ENCODE measurements at places on chromosomes 12 and 14.

GRCh38 chr12:92639017-92639416 lies 63.8 kb upstream of the PLEKHG7 start:
- DNase-seq = no peak

GRCh38 chr14:91945751-91946621 lies 1.5 kb downstream of the FBLN5 start:
- no peak for DNase-seq

- DNase-seq = no peak
Observed at GRCh38 chr14:97688631-97689336, 891.6 kb downstream of the VRK1 start.

DNA sequence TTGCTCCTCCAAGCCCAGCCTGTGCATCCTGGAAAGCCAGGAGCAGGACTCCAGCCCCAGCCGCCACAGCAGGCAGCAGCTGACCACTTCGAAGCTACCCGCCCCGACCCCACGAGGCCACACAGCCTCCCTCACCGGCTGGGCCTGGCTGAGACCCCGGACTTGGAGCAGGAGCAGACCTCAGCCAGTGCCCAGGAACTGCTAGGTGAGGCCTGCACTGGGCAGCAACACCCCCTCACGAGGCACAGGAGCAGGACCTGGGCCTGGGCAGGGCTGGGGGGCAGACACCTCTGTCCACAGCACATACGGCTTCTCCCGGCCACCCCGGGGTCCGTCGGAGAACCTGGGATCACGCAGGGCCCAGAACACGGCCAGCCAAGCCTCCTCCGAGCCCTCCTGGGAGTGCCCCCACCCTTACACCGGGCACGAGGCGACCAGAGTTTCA lies 137.4 kb upstream of the C14orf180 start:
- DNase-seq = no peak

DNA sequence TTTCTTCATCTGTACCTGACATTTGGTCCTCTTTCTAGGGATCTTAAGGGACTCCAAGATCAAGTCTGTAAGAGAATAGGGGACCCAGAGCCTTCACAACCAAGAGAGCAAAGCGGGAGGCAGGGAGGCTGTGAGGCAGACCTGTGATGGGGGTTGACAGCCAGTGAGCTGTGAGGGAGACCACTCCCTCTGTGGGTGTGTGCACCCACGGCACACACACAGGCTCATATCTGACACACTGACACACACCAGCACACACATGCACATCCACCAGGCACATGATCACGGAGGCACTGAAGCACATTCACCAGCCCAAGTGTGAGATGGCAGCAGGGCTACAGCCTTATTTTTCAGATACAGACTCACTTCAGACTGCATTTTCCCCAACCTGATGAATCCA lies 55.2 kb downstream of the SPTB start:
- no peak for DNase-seq

DNA sequence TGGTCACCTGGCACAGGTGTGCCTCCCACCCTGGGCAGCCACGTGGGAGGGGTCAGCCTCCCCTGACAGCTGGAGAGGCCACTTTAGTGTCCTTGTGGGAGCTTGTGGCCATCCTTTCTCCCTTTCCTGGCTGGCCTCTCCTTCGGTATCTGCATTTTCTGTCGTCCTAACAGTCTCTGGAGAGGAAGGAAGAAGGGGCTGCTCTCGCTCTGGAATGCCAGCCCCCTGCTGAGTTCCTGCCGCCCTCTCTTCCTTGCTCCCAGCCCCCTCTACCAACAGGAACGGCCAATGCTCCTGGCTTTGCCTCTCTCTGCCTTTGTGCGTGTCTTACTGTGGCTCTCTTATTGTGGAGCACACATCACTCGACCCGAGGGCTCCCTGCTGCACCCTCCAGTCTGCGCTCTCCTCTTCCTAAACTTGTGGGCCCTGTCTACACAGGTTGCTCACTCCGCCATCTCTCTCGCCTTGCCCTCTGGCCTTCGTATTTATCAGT lies 70.8 kb downstream of the FBXL14 start:
- DNase-seq = no peak

DNA sequence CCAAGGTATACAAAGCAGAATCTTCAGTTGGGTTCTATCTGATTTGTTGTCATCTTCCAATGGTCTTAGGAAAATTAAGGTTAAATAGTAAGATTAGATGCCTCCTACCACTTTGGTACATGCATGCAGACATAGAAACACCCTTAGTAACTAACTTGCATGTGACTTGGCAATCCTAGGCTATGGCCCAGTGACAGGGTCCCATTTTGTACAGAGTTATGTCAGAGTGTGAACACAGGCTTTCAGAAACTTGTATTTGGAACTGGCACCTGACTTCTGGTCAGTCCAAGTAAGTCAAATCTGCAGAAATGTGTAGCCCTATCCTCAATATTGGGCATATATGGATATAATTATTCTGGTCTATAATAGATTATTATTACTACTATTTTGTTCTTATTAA lies 53.1 kb downstream of the DAD1 start:
- DNase-seq = no peak

- DNase-seq = no peak
Observed at GRCh38 chr14:55536204-55536708, 43.8 kb upstream of the KTN1 start.

- no peak for DNase-seq
Observed at GRCh38 chr12:121472150-121472905, 72.4 kb downstream of the RNF34 start.

DNA sequence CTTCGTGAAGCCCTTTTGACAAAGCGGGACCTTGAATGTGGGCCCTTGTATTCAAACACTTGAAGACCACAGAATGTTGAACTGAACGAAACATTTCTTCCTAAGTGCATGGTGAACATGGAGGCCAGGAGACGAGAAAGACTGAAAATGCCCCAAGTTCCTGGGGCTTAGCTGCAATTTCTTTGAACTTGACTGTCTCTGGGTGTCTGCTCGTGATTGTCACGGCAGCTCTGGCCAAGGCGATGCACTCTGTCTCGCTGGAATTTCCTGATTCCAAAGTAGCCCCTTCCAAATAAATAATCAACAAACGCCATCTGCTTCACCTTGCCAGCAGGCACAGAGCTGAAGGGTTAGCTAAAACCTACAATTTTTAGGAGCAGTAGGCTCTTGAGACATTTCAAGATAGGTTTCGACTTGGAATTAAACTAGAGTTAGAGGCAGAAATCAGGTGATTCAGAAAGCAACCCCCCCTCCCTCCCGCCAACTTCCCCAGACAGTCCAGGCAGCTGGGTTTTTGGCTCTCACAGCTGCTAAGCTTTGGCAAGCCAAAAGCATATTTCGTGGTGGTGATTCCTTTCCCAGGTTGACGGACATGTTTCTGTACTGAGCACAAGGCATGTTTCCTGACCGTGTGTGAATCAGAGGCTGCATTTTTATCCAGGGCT lies 13.5 kb upstream of the IRF2BPL start:
- no peak for DNase-seq

- DNase-seq = no peak
Observed at GRCh38 chr12:87363497-87364084, 665.6 kb downstream of the C12orf50 start.

- no peak for DNase-seq
Observed at GRCh38 chr14:71726580-71727021, 205.6 kb upstream of the RGS6 start.

DNA sequence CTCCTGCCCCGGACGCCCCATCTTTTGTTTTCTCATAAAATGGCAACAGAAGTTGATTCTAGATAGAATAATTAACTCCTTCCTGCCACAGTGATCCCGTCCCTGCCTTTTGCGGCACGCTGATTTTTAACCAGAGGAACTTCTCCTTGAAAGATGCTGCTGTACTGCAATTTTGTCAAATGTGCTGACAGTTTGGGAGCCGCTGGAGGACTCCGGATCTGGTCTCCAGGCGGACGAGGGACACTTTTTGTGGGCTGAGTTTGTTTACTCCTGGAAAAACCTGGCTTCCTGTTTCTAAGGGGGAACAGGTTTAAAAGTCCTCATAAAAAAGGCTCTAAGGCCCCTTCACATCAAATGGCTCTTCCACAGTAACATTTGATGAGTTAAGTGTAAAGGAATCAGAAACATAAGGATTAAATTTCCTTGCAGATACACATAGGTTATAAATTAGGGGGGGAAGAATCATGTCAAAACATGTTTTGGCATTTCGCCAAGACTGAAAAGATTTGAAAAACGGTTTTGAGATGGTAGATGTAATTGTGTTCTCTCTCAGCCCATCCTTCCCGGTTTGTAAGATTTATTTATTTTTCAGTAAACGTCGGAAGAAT lies 15.5 kb downstream of the FZD10 start:
- DNase-seq = no peak

DNA sequence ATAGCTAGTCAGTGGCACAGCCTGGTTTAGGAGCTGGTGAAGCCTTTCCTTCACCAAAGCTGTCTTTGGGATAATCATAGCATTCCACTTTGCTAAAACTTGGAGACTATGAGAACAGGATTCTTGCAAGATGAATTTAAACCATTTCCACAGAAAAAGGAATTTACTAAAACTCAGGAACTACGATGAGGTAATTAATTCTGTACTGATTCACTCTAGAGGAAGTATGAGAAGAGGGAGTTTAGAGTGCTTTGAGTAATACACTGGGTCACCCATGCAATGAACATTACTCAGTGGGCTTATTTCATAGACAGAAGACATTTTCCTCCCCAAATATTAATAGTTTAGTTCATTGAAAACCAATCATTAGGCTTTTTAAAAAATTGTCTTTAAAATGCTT lies 73.0 kb downstream of the RMST start:
- no peak for DNase-seq

GRCh38 chr14:35806006-35806907 lies 2.8 kb downstream of the RALGAPA1 start:
- DNase-seq = no peak

DNA sequence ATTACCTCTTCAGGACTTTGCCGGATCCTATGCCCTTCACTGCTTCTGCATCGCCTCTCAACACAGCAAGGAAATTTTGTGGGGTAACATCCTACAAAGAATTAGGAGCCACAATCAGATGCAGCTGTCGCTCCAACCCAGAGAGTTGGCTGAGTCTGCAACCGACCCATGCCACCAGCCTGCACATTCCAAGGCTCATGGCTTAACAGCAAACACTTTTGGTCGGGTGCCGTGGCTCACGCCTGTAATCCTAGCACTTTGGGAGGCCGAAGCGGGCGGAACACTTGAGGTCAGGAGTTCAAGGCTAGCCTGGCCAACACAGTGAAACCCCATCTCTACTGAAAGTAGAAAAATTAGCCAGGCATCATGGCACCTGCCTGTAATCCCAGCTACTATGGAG lies 32.3 kb downstream of the LGMN start:
- no peak for DNase-seq

GRCh38 chr14:92493024-92493423 lies 20.6 kb upstream of the RIN3 start:
- DNase-seq = no peak

- no peak for DNase-seq
Observed at GRCh38 chr12:128807161-128807724, 16.5 kb downstream of the SLC15A4 start.

DNA sequence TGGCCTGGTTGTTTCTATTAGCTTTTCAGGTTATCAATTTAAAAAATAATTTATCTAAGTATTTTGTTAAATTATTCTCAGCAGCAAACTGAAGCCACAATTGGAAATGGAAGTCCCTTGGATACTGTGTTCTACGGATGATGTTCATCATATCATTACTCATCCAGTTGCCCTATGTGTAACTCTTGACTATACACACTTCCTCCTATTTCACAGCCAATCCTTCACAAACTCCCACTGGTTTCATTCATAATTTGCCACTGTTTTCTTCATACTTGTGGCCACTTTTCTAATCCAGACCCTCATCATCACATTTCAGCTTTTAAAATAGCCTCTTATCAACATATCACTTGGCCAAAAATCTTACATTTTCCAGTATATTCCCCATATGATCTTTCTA lies 84.0 kb downstream of the CATSPERB start:
- no peak for DNase-seq

DNA sequence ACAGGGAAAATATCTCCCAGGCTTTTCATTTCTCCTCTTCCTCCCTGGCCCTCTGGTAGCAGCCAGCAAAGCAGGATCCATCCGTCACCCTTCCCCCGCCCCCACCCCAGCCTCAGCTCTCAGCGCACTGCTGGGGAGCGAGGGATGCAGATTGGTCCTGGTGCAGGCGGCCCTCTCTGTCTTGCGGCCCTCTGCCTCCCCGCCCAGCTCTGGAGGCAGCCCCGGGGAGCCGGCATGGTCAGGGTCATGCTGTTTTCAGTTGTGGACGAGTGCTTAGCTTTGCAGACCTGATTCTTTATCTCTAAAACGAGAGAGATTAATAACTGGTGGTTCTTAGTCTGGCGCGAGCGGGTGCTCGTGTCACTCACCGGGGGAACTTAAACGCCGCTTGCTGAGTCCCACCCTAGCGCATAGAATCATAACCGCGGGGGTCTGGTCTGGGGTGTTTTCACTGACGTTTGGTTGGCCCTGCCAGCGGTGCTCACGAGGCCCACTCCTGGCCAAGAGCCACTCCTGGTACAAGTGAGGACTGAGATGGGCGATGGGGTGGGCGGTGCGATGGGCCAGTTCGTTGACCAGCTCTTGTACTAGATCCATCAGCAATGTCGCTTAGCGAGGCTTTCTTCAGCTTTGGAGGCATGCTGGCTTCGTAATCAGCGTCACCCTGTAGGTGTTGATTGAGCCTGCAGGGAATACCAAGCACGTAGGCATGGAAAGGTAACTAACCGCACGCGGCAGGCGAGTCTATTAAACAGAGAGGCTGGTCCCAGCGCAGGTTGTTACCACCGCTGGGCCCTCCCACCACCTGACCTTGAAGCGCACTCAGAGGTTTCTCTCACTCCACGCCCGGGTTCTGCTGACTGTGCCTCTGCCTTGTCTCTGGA lies 95.2 kb downstream of the TSPAN9 start:
- DNase-seq = no peak
